ENCODE measurements at places on chromosomes 5 and 9. TPM values are rescaled to one million over a fixed set of nuclear protein-coding genes. Genes with fewer than 3 reads are reported as not detected.

The CDX1 gene
- not detected for total RNA-seq

The CERCAM gene
- total RNA-seq: 87.2 TPM

The TPPP gene
- 0.17 TPM for total RNA-seq

The HEMGN gene
- total RNA-seq: not detected

The BTNL3 gene
- not detected for total RNA-seq

The CNTFR gene
- not detected for total RNA-seq

The PCDHGA4 gene
- total RNA-seq: not detected

The POLK gene
- 19.2 TPM for total RNA-seq

The AJM1 gene
- total RNA-seq: 5.9 TPM

The LHX2 gene
- total RNA-seq: 1.4 TPM

The COL27A1 gene
- 0.83 TPM for total RNA-seq

The SPINK4 gene
- total RNA-seq: not detected

The CCNI2 gene
- 1.2 TPM for total RNA-seq

DNA sequence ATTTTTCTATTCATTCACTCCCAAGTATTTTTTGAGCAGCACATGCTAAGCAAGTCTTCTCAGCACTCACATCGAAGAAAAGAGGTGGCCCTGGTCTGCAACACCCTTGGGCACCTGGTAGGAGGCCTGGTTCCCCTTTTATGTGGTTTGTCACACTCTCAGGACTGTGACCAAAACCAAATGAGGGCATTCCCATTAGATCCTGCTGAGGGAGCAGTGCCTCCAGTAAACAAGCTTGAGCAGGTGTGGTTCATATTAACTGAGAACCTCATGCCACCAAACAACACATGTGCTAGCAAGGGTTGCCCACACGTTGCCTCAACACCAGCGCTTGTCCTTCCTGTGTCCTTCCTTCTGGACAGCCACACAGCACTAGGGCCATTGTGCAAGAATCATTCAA lies 26.9 kb upstream of the SYK start:
- DNase-seq: no peak
- H3K27ac ChIP-seq: no peak overlapping the region
- H3K27me3 ChIP-seq: no peaks in the 10 kb centered on the region
- no peaks in the 10 kb centered on the region for H3K4me1 ChIP-seq
- H3K4me3 ChIP-seq: no peak overlapping the region

DNA sequence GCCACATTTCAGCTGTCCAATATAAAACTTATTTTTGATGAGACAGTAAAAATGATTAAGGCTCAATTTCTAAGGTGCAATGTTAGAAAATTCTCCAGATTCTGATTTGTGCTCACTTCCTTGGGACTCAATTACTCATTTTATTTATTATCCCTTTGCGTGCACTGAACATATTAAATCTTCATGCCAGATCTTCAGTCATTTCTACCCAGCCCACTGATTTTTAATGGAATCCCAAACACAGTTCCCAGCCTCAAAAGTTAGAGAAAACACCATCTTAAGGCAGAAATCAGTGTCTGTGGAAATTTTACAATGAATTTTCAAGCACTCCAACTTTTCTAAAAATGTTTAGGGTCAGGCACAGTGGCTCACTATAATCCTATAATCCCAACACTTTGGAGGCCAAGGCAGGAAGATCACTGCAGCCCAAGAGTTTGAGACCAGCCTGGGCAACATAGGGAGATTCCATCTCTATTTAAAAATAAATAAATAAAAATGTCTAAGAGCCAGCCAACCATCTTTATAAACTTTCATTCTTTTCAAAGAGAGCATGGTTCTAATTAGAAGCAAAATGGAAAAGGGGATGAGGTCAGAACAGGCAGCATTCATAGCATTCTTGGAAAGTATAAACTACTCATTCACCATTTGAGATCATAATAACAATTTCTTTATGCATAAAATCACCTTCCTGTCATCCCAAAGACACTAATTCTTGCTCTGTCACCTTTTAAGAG lies 53.7 kb downstream of the TLE1 start:
- H3K27me3 ChIP-seq: no peaks in the 10 kb centered on the region
- no peak overlapping the region for H3K27ac ChIP-seq
- no peak for DNase-seq
- H3K4me3 ChIP-seq: no peak overlapping the region
- H3K36me3 ChIP-seq: peaks cover 30% of the 10 kb centered on the region

- H3K4me1 ChIP-seq: no peaks in the 10 kb centered on the region
- peaks cover 48% of the 10 kb centered on the region for H3K36me3 ChIP-seq
- H3K4me3 ChIP-seq: no peak overlapping the region
- DNase-seq: peak; percentile 62
- H3K27me3 ChIP-seq: no peaks in the 10 kb centered on the region
Measured at GRCh38 chr5:38922199-38922598, 76.4 kb downstream of the OSMR start.

- H3K4me1 ChIP-seq: peaks cover 13% of the 10 kb centered on the region
- no peak overlapping the region for H3K4me3 ChIP-seq
- no peak for DNase-seq
- H3K27ac ChIP-seq: no peak overlapping the region
- no peaks in the 10 kb centered on the region for H3K27me3 ChIP-seq
Measured at GRCh38 chr9:121365564-121365963, 4.5 kb downstream of the STOM start.

DNA sequence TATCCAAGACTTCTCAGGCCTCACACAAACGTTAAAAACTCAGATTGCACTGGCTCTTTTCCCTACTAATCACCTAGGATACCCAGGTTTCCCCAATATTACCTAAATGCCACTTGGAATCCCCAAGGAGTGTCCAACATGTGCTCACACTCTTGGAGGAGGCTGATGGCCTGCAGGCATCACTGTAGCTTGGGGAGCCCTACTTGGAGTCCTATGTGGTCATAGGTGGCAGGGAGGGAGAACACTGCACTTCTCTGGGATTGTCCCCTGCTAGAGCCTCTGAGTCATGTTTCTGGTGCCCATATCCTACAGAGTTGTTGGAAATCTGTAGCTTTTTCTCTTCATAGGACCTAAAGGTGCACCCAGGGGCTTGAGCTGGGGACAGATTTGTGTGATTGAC lies 433.7 kb downstream of the ARHGEF28 start:
- H3K27ac ChIP-seq: no peak overlapping the region
- no peaks in the 10 kb centered on the region for H3K27me3 ChIP-seq
- H3K4me3 ChIP-seq: no peak overlapping the region
- DNase-seq: no peak
- H3K4me1 ChIP-seq: peaks cover 25% of the 10 kb centered on the region
- H3K36me3 ChIP-seq: no peaks in the 10 kb centered on the region

GRCh38 chr9:130766021-130766926 lies 68.8 kb upstream of the ABL1 start:
- H3K27me3 ChIP-seq: no peaks in the 10 kb centered on the region
- H3K27ac ChIP-seq: no peak overlapping the region
- no peak overlapping the region for H3K4me3 ChIP-seq

DNA sequence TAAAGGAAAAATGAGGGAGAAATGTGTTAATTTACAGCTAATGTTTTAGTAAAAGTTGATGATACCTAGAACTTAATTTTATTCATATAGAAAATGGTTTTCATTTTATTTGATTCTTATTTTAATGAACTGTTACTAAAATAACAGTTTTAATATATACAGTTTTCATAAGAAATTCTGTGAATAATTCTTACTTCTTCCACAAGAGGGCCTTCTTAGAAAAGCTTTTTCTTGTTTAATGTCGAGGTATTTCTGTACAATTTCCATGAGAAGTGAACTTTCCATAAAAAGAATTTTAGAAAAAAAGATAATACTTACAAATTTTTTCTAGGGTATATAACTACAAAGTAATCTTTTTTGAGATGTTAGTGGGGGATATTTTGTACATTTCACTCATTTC lies 73.9 kb downstream of the KLF9 start:
- H3K4me1 ChIP-seq: no peaks in the 10 kb centered on the region
- H3K4me3 ChIP-seq: no peak overlapping the region
- no peak for DNase-seq
- peaks cover 11% of the 10 kb centered on the region for H3K36me3 ChIP-seq

- H3K4me3 ChIP-seq: no peak overlapping the region
- peaks cover 20% of the 10 kb centered on the region for H3K4me1 ChIP-seq
- H3K27ac ChIP-seq: no peak overlapping the region
- no peak for DNase-seq
Measured at GRCh38 chr9:121333950-121334773, 35.9 kb downstream of the STOM start.

- no peak overlapping the region for H3K4me3 ChIP-seq
- peak overlapping the region; percentile 94 for H3K27ac ChIP-seq
- peaks cover 36% of the 10 kb centered on the region for H3K4me1 ChIP-seq
- DNase-seq: peak; percentile 92
- no peaks in the 10 kb centered on the region for H3K36me3 ChIP-seq
- no peaks in the 10 kb centered on the region for H3K27me3 ChIP-seq
Measured at GRCh38 chr5:71922584-71923106, 184.6 kb upstream of the MAP1B start.

DNA sequence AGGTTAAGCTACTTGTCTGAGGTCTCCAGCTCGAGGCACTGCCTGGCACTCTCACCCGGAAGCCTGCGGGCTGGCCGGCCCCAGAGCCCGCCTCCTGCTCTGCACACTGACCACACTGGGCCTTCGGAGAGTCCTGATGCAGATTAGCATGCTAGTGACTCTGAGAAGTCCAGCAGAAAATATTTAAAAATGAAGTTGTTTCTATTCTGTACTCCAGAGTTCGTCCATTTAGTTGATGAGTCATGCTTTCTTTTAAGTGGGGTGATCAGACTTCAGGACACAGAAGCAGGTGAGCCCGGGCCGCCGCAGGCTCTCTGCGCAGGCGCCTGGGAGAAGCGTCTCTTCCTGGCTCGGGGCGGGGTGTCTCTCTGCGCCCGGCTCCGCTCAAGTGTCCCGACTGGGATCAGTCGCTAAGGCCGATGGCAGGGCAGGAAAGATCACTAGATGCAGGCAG lies 32.5 kb downstream of the FAM240B start:
- no peaks in the 10 kb centered on the region for H3K36me3 ChIP-seq
- H3K4me1 ChIP-seq: peaks cover 15% of the 10 kb centered on the region
- H3K27ac ChIP-seq: peak overlapping the region; percentile 59
- H3K27me3 ChIP-seq: no peaks in the 10 kb centered on the region
- peak; percentile 75 for DNase-seq

DNA sequence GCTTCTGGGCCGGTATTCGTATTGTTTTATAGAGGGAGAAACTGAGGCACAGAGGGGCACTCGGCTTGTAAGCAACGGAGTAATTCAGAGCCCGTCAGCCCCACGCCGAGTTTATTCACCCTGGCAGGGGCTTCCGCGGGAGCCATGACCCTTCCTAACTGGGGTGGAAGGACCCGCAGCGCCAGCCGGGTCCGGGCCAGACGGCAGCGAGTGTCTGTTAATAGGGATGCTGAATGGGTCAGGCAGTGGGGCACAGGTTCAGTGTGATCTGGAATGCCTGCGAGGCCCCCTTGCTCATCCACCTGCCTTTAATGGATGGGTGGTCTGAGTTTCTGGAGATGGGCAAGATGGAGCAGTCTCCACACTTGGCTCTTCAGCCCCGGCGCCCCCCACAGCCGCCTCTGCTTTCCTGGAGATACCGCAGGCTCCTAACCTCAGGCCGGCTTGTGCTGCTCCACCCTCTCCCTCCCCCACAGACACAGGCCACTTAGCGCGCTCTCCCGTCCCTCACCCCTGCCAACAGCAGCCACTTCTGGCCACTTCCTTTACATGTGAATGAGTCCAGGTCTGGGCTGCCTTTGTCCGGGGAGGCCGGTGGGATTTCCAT lies 147.1 kb downstream of the ERCC6L2 start:
- H3K27ac ChIP-seq: no peak overlapping the region
- no peak overlapping the region for H3K4me3 ChIP-seq
- no peaks in the 10 kb centered on the region for H3K27me3 ChIP-seq
- DNase-seq: no peak

- H3K4me3 ChIP-seq: no peak overlapping the region
- no peak overlapping the region for H3K27ac ChIP-seq
- DNase-seq: no peak
- H3K4me1 ChIP-seq: 0 out of 2 replicates have a peak, but pooled peaks cover 6% of the 10 kb centered on the region
Measured at GRCh38 chr9:86485359-86485758, 131.1 kb upstream of the TUT7 start.

- no peaks in the 10 kb centered on the region for H3K4me1 ChIP-seq
- H3K4me3 ChIP-seq: no peak overlapping the region
Measured at GRCh38 chr9:98540476-98540875, 168.3 kb downstream of the GABBR2 start.

GRCh38 chr9:114034196-114034595 lies 43.9 kb downstream of the AMBP start:
- DNase-seq: no peak
- no peaks in the 10 kb centered on the region for H3K4me1 ChIP-seq
- H3K27ac ChIP-seq: no peak overlapping the region
- no peaks in the 10 kb centered on the region for H3K36me3 ChIP-seq
- H3K4me3 ChIP-seq: no peak overlapping the region
- H3K27me3 ChIP-seq: peaks cover 94% of the 10 kb centered on the region

GRCh38 chr5:137004279-137004678 lies 494.8 kb downstream of the SPOCK1 start:
- no peak overlapping the region for H3K27ac ChIP-seq
- no peaks in the 10 kb centered on the region for H3K4me1 ChIP-seq
- H3K27me3 ChIP-seq: no peaks in the 10 kb centered on the region
- no peak overlapping the region for H3K4me3 ChIP-seq

DNA sequence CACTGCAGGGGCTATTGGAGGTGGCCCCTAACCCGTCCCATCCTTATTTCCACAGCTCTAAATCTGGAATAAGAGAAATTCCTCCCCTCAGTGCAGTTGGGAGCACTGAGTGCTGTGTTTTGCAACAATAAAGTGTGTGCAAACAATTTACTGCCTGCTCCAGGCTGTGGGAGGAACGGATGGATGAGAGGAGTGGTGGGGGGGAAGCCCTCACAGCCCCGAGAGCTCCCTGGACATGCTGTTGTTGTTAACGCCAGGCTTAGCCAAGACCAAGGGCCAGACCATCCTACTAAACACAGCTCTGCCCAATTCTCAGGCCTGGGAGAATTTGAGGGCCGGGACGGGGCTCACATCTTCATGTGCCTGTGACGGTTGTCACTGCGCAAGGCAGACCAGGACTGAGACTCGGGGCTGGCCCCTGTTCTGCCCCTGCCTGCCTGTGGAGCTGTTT lies 200.2 kb downstream of the DAB2IP start:
- H3K36me3 ChIP-seq: no peaks in the 10 kb centered on the region
- no peaks in the 10 kb centered on the region for H3K27me3 ChIP-seq
- no peak overlapping the region for H3K4me3 ChIP-seq
- no peak for DNase-seq

DNA sequence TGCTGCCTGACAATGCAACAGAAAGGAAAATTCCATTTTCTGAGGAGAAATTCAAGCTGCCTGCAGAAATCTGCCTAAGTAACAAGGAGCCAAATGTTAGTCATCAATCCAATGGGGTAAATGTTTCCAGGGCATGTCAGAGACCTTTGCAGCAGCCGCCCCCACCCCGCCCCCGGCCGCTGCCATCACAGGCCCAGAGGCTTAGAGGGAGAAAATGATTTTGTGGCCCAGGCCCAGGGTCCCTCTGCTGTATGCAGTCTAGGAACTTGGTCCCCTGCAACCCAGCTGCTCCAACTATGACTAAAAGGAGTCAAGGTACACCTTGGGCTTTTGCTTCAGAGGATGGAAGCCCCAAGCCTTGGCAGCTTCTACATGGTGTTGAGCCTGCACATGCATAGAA lies 45.0 kb downstream of the VLDLR start:
- no peaks in the 10 kb centered on the region for H3K27me3 ChIP-seq
- no peaks in the 10 kb centered on the region for H3K36me3 ChIP-seq
- H3K4me3 ChIP-seq: no peak overlapping the region
- no peak overlapping the region for H3K27ac ChIP-seq

- H3K27me3 ChIP-seq: no peaks in the 10 kb centered on the region
- H3K36me3 ChIP-seq: peaks cover 17% of the 10 kb centered on the region
- H3K27ac ChIP-seq: no peak overlapping the region
- no peaks in the 10 kb centered on the region for H3K4me1 ChIP-seq
- H3K4me3 ChIP-seq: no peak overlapping the region
Measured at GRCh38 chr9:124353811-124354274, 61.4 kb downstream of the PSMB7 start.
